Lung microvascular endothelial cell (primary cell): ENCODE measurements at places on chromosomes 6 and 20. TPM values are rescaled to one million over a fixed set of nuclear protein-coding genes. Genes with fewer than 3 reads are reported as not detected.

DNA sequence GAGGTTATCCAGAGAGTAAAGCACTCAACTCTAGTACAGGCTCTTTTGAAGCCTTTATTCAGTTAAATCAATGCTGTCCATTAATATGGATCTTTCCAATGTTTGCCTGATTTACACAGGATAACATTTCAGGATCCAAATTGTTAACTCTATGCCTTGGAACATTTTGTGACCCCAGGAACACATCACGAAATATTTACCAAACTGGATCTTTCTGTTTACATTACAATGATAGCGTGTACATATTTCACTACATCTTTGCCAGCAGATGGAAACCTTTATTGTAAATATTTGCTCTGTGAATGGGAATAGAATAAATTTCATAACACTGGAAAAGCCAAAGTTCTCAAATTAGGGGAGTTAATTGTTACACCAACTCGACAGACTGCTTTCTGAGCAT lies 23.5 kb downstream of the BPIFA2 start:
- DNase-seq, result no peak

DNA sequence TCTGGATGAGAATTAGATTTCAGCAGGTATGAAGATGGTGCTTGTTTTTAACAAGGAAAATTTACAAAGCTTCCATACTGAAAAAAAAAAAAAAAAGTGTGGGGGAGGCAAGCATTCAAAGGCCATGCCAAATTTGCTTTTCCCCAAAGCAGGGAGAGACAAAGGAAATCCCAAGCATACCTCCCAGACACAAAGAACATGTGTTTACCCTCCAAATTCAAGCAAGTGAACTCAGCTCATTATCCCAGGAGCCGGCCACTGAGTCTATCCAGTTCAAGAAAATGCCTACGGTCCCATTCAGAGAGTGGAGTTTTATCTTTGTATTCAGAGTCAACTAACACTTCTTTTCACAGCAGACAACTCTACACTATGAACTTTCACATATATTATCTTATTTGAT lies 102.7 kb upstream of the ID4 start:
- no peak for DNase-seq

- DNase-seq, result peak; percentile 73
Measured at GRCh38 chr20:49713753-49714712, at the start of gene B4GALT5. Gene B4GALT5 (minus strand): TSS chr20:49713878. CDS start chr20:49713690, 188 bp downstream.

HLA-DQA1 gene
- not detected in 2 replicates for total RNA-seq

DNA sequence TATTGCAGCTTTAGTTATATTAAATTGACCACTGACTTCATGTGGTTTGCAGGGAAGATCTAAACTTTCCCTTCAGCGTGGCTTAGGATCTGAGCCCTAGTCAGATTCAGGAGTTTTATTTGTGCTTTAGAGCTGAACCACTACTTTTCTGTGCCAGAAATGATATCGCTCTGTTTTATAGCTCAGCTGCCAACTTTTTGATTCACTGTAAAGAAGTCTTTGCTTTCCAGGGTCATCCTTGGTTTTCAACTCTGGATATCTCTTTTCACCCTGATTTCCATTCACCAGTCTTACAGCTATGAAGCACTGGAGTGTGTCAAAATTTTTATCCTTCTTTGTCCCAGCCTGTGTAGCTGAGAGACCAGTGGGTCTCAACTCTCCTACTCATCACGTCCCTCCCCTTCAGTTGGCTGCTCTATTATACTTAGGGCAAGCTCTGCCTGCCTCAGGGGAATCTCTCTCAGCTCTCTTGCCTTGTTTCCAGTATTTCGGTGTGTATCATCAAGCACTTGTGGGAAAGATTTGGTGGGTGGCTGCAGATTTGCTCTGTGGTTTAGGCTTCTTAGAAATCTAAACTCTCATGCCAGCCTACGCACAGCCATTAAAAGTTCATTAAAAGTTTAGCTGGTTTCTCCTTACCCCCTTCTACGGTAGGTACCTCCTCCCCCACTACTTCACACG lies 425.5 kb downstream of the TENT5A start:
- no peak for DNase-seq

DNA sequence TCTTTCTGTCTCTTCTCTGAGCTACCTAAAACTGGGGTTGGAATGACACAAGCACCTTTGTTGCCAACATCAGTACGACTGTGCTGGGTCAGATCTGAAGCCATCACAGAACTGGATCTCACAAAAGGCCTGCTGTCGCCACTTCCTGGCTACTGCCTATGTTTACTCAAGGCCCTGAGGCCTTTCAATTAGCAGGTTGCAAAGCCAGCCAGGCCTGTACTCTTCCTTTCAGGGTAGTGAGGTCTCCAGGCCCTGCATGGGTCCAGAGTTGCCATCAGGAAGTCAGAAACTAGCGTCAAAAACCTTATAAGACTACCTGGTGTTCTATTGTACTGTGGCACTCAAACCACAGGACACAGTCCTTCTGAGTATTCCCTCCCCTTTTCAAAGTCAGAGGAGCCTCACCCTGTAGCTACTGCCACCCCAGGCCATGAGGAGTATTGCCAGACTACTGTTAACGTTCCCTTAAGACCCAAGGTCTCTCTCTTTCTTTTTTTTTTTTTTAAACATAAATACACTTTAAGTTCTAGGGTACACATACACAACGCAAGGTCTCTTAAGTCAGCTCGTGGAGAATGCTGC lies 937.4 kb upstream of the GJE1 start:
- DNase-seq, result no peak

- DNase-seq, result no peak
Measured at GRCh38 chr20:10659651-10660601, 13.9 kb downstream of the JAG1 start.

GRCh38 chr6:30647242-30648116 lies 546 bp downstream of the C6orf136 start:
- peak; percentile 65 for DNase-seq

TRIM10 gene
- total RNA-seq, result under 0.01 TPM in 1 of 2 replicates, not detected in the other

DNA sequence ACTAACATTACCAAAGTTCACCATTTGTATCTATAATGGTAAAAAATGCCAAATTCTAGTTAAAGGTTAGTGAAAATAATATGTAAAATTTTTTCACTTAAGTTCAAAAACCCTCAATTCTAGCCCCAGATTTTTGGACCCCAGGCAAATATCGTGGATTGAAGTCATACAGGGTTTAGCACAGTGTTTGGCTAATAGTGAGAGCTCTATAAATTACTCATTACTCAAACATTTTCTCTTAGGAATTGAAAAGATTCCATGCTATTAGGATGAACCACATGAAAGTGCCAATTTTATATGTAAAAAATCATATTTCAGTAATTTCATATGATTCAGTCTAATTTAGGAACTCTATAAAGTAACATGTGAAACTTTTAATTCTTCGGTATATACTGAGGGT lies 170.3 kb upstream of the PREP start:
- DNase-seq, result no peak

DNA sequence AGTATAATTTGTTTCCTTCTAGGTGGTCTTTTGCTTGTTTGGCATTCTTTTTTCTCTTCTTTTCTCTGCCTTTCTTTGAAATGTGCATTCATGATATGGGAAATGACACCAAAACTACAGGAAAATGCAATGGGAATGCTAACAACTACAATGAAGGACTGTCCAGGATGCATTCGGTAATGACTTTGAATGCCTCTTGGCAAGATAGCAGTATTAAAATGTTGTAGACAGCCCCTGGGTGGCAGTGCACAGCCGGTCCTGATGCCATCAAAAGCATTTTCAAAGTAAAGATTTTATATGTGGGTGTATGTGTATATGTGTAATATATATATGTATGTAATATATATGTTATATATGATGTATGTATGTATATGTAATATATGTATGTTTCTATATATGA lies 218.8 kb upstream of the MMS22L start:
- DNase-seq, result no peak
